ENCODE measurements at places on chromosomes 4 and X.

DNA sequence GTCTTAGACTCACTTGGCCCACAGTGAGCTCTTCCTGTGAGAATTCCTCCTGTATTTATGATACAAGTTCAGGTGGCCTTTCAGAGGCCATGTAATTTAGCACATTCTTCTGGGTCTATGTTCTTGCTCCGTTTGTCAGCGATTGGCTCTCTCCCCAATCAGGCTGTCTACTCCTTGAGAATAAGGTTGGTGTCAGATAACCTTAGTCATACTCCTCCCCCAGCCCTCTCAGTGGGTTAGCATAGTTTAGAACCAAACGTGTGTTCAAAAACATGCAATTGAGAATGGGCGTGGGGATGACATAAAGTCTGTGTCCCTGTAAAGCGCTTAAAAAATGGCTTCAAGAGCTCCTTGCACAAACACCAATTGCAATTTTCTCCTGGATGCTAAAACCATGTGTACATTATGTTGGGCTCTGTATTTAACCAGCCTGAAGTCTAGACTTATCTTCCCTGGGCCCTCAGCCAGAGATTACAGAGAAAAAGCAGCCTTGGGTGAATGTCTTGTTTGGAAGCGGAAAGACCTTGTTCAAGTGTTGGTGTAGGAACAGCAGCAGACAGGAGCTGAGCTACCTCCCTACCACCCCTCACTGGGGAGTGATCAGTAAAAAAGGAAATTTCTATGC is 9.9 kb upstream of the CT47C1 start:
- DNase-seq: no peak

DNA sequence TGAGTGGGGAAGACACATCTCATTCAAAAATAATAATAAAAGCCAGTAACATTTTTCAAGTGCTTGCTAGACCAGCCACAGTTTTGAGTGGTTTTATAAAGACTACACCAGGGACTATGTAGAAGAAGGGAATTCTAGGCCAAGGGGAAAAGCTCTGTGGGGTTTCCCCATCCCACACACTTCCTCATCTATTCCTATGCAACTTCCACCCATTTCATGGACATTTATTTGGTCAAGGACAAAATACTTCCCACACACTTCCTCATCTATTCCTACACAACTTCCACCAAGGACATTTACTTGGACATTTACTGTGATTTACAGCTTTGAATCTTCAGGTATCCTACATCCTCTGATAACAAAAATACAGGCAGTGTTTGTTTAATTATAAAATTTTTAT is 86.5 kb upstream of the KLF3 start:
- DNase-seq: no peak

DNA sequence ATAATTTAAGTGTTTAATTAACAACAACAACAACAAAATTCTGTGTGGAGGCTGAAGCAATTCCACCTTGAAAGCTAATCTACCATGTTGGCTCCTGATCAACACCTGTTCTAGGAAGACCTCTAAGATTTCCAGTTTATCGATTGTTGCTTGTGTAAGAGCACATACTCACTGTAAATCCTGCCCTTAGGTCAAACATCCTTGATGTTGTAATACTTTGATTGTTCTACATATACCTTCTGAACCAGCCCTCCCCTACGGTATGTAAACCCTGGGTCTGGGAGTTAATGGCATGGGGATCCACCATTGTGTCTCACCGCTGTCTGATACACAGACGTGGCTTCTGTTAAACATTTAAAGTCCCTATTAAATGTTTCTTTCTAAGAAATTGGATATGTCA is 73.2 kb downstream of the RASL11B start:
- no peak for DNase-seq

DNA sequence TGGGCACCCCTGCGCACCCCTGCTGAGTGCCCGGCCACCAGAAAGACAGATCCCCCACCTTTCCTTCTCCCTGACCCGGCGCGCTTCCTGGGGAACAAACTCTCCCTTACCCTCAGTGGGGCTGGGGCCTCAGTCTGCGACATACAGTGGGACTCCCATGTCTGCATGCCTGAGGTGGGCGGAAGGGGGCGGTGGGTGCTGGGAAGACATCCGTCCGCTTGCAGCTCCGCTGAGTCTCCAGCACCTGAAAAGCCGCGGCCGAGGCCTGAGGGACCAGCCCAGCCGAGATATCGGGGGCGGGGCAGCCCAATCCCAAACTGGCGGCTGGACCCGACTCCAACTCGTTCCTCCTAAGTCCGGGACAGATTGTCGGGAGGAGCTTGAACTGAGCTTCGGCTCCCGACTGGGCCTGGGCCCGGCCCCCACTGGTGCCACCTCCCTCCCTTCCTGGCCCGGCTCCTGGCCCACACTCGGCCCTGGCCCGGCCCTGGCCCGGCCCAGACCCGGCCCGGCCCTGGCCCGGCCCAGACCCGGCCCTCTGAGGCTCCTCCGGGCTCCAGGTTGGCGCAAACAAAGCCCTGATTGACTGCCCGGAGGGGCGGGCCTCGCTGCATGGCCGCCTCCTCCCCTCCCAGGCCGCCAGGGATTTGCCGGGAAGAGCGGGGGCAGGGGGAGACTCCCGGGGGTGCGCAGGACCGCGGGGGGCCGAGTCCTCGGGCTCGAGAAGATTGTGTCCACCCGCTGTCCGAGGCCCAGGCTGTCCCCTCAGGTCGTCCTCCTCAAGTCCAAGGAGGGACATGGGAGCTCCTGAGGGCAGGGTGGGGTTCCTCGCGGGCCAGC is 877 bp upstream of the SLC16A2 start:
- peak; percentile 72 for DNase-seq

DNA sequence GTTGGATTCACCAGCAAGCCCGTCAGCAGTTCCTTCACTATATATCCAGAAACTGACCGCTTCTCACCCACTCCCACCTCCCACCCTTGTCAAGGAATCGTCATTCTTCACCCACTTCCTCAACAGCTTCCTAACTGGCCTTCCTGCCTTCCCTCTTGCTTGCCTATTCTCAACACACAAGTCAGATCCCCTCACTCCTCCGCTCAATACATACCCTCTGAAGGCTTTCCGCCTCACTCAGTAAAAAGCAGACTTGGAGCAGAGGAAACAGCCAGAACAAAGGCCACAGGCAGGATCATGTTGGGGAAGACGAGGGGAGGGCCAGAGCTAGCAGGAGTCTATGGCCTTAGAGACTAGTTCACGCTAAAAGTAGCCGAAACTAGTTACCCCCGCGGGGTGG is 23.7 kb downstream of the RWDD4 start:
- DNase-seq: no peak
